D341Med (cell line): ENCODE measurements at places on chromosomes 3 and 15.

DNA sequence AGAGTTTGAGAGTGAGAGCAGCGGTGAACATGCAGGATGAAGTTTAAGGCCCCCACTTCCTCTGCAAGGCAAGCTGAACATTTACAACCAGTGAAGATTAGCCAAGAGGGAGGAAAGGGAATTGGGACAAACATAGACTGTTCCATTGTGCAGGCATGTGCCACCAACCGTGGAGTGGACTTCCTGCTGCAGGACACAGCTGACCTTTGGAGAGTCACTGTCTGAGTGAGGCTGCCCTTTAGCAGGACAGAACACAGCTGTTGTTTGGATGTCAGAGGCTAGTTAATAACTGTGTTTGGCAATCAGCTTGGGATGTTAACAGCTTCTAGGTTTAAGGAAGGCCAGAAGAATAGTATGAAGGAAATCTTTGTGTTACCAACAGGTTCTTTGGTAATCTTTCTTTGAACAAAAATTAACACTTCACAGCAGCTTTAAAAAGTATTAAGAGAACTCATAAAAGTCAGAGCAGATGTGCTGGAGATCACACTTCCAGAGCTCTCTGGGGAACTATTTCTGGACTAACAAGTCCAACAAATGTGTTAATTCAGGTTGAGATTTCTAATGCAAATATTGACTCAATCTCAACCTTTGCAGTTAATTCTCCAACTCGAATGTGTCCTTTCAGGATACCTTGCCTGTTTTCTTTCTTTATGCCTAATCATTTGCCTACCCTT, 31.4 kb downstream of the CTDSPL start:
- no peak for DNase-seq

DNA sequence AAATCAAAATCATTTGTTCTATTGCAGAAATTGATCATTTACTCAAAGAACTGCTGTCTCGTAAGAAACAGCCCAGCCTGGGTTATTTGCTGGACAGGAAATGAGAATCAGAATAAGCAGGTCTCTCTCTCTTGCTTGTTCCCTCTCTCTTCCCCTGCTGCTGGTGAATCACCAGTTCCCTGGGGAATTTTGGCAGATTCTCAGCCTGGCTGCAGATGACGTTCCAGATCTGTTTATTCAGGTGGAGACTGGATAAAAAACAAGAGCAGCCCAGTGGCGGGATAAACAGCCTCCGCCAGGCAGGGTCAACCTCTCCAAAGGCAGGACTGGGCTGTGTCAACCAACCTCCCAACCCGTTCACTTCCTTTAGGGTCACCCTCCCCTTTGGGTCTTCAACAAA, 72.1 kb downstream of the LRIG1 start:
- DNase-seq = peak; percentile 67

DNA sequence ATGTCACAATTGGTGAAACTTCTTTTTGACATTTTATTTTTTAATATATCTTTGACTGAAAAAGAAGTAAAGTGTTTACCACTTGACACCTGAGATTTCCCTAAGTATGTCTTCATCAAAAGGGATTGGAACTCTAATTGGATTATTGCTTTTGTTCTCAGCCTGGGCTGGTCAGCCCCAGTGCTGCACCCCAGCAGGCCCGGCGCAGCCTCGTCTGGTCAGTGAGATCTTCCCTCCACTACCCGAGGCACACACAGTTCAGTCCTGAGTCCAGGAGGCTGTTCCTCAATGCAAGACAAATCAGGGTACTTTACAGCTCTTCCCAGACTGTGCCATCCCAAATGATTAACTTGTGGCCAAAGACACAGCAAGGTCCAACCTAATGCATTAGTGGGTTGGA, 146.9 kb upstream of the SEMA6D start:
- no peak for DNase-seq

- no peak for DNase-seq
Observed at GRCh38 chr3:123635717-123636116, 50.9 kb upstream of the HACD2 start.

DNA sequence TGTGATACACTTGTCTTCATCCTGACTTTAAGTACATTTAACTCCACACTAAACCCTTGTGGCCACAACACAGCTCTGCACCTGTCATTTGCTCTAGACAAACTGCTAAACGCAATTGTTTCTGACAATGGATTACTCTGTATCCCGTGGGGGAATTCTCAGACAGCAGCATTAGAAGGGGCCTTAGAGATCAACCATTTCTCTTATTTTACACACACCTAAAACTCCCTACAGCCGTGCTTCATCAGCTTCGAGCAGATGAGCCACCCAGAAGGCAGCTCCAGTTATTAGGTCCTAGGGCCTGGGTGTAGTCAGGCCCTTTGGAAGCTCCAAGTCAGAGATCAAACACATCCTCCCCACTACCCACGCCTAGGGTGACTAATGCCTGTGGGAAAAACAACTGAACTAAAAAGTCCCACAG, 1.3 kb upstream of the IL12A start:
- DNase-seq = no peak

- DNase-seq = no peak
Observed at GRCh38 chr3:57793737-57794187, 37.7 kb downstream of the SLMAP start.

- no peak for DNase-seq
Observed at GRCh38 chr15:80570553-80570952, 124.6 kb upstream of the ABHD17C start.
